Nephron progenitor cell (in vitro differentiated cells): ENCODE measurements at places on chromosomes 16 and 17.

GRCh38 chr17:43540821-43541674 lies 5.1 kb downstream of the ETV4 start:
- DNase-seq = peak; percentile 30

- no peak for DNase-seq
Measured at GRCh38 chr16:10575506-10576130, 4.8 kb downstream of the EMP2 start.

GRCh38 chr16:85227084-85227945 lies 115.0 kb upstream of the CIBAR2 start:
- DNase-seq = no peak

DNA sequence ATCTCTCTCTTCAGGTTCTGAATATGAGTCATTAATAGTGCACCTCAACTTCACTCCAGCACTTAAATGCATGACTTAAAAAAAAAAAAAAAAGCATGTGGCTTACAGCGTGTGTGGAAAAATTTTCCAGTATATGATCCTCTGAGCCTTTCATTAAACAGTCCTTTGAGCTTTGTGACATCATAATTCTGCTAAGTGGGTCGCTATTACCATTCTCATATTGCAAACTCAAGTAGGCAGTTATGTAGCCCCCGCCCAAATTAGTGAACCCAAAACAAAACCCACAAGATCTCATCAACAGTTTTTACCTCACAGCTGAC lies 672 bp downstream of the CMTR2 start:
- DNase-seq = no peak

- DNase-seq = no peak
Measured at GRCh38 chr17:53655591-53655990, 167.1 kb upstream of the KIF2B start.

DNA sequence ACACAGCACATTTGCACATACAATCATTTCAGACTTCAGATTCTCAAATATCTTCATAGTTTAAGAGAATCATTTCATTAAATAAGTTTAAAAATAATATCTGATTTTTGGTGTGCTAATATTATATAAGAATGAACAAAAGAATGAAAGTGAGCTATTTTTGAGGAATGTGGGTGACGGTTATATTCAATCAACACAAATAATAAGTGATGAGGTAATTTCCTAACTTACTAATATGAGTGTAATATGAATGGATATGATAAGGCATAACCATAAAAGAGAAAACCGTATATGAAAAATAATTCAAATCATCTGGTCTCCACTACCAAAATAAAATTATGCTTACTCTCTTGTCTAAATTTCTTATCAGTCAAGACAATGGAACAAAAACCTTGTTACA lies 68.4 kb upstream of the NACA2 start:
- DNase-seq = no peak

DNA sequence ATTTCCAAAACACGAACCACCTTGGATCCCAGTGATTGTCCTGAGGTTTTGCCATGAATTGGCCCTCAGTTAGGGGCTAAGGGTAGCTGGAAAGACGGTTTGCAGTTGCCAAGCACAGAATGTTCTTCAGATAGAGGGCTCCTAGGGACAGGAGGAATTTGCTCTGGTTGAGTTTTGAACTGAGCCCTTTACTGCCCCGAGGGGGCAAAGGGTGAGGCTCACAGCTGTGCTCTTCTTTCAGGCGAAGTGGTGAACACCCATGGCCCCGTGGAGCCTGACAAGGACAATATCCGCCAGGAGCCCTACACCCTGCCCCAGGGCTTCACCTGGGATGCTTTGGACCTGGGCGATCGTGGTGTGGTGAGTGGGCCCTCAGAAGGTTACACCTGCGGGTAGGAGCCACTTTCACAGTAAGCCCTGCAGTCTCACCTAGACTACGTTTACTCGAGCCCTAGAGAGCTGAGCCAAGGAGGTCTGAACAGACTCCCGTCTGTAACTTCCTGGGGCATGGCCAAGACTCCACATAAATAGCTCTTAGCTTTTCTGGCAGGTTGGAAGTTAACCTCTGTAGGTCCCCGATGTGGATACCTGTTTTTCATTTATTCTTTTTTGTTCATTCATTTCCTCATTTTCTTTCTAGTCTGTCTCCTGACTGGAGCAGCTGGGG lies 32.5 kb downstream of the NMT1 start:
- no peak for DNase-seq

- no peak for DNase-seq
Measured at GRCh38 chr17:38911081-38911730, 14.2 kb upstream of the LASP1NB start.

- no peak for DNase-seq
Measured at GRCh38 chr16:58882292-58882691, 148.2 kb upstream of the GOT2 start.

- no peak for DNase-seq
Measured at GRCh38 chr17:77142689-77143088, 1.9 kb downstream of the SEC14L1 start.

DNA sequence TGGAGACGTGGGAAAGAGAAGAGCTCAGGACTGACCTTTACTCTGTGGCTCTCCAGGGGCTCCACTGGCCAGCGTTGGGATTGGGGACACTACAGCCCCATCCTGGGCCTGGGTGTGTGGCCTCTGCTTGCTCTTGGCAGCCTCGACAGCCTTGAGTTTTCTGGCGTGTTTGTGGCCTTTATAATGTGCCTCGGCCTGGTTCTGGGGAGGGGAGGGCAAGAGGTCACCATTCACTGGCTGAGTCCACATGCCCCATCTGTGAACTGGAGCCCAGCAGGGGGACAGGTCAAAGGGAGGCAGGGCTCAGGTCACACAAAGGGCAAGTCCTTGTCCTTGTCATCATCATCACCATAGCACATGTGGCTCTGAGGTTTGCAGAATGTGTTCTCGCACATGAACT lies 11.7 kb downstream of the NKIRAS2 start:
- no peak for DNase-seq

DNA sequence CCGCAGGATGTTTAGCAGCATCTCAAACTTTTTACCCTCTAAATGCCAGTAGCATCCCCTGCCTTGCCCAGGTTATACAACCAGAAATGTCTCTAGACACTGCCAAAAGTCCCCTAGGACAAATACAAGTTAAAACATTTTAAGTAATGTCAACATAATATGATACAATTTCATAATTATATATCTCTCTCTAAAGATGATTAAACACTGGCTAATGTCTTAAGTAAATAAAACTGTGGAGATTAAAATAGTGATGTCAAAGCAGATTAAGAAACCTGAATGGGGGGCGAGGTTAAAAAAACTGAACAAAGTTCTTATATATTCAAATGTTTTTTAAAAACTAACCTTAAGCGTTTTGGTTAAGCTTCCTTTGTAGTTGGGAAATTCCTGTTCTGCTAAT lies 62.1 kb downstream of the CFDP1 start:
- DNase-seq = no peak

DNA sequence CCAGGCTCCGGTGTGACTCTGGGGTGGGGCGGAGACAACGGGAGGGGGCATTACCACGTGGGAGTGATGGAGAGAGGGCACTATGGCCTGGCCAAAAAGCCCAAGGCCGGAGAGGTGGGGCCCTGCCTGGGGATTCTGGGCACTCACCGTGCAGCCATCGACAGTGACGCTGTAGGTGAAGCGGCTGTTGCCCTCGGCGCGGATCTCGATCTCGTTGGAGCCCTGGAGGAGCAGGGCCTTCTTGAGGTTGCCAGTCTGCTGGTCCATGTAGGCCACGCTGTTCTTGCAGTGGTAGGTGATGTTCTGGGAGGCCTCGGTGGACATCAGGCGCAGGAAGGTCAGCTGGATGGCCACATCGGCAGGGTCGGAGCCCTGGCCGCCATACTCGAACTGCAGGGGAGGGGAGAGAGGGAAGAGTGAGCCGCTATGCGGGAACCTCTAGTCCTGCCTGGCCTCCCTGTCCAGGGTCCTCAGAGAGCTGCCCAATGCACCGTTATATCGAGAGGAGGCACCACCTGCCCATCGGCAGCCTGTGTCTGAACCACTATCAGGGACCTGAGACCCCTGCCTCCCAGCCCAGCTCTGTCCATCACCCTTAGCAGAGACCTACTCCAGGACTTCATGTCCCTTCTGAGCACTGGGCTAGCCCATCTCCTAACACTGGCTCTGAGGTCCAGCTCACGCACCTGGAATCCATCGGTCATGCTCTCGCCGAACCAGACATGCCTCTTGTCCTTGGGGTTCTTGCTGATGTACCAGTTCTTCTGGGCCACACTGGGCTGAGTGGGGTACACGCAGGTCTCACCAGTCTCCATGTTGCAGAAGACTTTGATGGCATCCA lies 15.6 kb downstream of the COL1A1 start:
- no peak for DNase-seq

- DNase-seq = peak; percentile 60
Measured at GRCh38 chr17:82647593-82648164, 565 bp downstream of the WDR45B start.

GRCh38 chr17:42276609-42277341 lies 584 bp upstream of the STAT5B start:
- peak; percentile 39 for DNase-seq

GRCh38 chr16:69761983-69762813 lies at the start of gene WWP2:
Gene WWP2 (plus strand): TSS chr16:69762332. CDS start chr16:69787011, 24,679 bp downstream.
- DNase-seq = peak; percentile 86

DNA sequence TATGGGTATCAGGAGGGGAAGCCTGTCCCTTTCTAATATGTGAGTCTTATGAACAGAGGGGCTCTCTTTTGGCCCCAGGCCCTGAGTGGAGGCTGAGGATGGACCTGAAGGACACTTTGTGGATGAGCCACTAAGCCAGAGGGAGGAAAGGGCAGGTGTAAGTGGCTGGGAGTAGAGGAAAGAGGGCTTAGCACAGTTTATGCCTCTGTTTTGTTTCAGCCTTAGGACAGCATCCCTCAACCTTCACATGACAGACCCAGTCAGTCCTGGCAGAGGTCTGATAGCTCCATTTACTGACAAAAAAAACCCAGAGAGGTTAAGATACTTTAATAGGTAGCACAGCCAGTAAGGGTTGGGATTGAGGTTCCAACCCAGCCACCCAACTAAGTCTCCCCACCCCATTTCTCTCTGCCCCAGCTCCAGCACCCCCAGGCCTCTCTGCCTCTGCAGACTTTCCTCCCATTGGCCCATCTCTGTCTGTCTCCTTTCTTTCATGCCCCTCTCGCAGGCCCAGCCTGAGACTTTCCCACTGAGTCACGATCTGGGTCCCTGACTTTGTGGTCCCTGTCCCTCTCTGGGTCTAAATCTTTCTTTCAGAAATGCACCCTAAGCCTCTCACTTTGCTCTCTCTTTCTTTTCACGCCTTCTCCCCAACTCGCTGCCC lies 4.7 kb upstream of the TBX21 start:
- DNase-seq = no peak

DNA sequence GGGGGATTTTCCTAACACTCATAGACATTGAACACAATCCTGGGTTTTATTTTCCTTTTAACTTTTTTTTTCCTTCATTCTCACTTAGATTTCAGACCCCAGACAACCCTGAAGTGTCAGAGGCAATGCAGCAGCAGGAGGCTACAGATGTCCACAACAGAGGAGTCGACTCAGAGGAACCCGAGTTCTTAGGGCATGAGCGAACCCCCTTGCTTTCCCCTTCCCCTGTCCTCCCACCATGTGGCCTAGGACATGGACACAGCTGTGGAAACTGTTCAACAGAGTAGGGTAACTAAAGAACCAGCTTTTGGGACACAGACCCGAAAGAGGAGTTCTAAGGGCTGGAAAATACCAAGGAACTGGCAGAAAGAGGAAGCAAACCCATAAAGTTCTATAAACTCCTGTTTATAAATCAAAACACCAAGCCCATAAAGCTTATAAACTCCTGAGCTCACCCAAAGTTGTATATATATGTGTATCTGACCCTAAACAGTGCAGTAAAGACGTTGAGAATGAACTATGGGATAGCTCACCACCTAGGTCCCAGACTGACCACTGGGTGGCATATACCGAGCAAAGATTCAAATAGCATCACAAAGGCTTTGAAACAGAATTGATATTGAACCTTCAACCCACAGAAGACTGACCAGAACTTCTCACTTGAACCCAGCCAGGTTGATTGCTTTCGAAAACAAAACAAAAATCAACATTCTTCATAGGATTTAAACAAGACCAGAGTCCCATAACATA lies 33.9 kb downstream of the CMTM4 start:
- DNase-seq = no peak

DNA sequence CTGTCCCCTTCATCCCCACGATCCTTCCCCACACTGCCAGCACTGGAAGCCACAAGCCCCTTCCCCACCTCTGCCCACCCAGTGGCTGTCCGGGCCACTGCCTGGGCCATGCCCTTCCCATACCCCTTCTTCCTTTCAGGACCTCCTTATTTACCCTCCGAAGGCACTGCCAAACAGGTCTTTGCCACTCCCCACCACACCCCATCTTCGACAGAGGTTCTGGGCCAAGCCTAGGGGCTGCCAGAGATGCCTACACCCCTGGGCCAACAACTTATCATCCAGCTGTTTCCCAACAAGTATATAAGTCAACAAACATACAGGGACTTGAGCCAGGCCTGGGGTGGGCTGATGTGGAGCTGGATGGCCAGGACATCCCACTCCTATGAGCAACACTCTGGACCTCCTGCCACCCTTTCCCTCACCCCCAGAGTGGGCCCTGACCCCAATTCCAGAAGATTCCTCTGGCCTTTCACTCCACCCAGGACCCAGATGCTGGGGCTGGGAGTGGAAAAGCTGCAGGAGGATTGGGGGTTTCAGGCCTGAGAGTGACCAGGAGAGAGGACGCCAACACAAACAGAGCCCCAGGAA lies 1.5 kb upstream of the PPP1R1B start:
- DNase-seq = no peak

DNA sequence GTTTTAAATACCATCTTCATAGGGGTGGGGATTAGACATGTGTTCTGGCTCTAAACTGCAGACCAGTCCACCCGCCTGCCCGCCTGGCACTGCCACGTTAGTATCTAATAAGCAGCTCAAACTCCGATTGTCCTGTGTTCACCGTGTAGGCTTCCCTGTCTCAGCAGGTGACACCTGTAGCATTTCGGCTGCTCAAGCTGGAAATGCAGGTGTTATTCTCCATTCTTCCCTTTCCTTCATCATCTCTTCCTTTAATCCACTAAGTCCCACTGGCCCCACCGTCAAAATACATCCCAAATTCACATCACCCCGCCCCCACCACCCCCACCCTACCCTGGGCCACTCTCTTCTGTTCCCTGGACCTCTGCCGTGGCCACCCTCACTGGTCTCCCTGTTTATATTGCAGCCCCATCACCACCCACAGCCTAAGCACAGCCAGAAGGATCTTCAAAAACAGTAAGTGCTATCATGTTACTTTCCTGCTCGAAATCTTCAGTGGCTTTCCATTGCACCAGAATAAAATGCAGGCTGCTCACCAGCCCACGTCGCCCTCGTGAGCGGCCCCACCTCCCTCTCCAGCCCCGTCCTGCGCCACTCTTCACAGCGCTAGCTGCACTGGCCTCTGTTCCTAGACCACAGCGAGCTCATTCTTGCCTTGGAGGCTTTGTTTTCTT lies 65.1 kb downstream of the RTN4RL1 start:
- peak; percentile 36 for DNase-seq
